ENCODE measurements at places on chromosomes 16 and 17. TPM values are rescaled to one million over a fixed set of nuclear protein-coding genes. Genes with fewer than 3 reads are reported as not detected.
A peak's percentile ranks its signal among the peaks of the same experiment; 100 is the strongest.

DNA sequence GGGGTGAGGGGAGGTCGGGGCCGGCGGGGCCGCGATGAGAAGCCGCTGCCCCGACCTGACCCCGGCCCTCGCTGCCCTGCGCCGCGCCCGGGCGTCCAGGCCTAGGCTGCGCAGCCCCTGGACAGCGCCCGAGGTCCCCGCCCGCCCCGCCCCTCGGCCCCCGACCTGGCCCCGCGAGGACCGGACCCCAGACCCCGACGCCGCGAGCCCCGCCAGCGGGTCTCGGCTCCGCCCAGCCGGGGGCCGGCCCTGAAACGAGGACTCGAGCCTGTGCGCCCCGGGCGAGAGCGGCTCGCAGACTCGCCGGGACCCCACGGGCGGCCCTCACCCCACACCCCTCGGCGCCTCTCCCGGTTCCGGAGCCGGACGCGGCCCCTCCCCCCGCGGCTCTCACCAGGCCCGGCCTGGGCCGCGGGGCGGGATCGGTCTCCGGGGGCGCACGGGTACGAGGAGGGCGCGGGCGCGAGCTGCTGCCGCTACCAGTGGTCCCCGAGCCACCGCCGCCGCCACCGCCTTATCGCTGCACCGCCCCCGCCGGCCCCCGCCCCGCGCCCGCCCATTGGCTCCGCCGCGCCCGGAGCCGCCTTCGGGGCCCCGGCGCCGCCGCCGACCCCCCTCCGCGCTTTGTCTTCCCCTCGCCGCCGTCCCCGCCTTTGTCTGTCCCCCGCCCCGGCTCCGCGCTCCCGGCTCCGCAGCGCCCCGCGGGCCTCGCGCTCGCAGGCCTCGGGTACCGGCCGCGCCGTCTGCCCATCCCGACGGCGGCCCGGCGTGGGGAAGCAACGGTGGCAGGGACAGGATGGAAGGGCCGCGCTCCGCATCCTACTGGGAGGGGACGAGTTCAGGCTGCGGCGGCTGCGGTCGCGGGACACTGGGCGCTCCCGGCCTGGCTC, at the start of gene LIMD2:
TSS of gene LIMD2 (minus strand) at position 488 of the 890 bp plus-strand sequence. CDS start 827 bp downstream, outside the sequence.
- DNase-seq: peak; percentile 97

DNA sequence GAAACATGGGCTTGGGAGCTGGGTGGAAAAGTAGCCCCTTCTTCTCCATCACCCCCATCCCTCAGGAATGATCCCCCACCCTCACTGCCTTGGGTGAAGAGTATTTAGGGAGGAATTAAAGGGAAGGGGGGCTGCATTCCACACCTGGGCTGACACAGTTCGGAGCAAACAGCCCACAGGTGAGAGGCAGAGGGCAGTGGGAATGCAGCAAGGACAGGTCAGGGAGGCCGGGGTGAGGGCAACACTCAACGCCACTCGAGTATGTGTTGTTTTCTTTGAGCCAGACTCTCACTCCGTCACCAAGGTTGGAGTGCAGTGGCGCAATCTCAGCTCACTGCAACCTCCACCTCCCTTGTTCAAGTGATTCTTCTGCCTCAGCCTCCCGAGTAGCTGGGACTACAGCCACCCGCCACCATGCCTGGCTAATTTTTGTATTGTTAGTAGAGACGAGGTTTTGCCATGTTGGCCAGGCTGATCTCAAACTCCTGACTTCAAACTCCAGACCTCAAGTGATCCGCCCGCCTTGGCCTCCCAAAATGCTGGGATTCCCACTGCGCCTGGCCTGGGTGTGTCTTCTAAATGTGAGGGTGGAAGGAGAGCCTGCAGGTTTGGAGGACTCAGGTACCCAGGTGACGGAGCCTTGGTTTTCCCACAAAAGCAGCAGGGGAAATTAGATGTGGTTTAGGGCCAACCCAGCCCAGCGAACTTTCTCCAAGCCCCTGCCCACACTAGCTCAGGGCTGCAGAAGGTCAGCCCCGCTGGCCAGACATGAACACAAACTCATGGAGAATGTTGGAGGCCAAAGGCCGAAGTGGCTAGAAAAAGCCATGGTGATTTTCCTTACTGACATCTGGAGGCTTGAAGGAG, 21.2 kb upstream of the ITGA3 start:
- peak; percentile 38 for DNase-seq

DNA sequence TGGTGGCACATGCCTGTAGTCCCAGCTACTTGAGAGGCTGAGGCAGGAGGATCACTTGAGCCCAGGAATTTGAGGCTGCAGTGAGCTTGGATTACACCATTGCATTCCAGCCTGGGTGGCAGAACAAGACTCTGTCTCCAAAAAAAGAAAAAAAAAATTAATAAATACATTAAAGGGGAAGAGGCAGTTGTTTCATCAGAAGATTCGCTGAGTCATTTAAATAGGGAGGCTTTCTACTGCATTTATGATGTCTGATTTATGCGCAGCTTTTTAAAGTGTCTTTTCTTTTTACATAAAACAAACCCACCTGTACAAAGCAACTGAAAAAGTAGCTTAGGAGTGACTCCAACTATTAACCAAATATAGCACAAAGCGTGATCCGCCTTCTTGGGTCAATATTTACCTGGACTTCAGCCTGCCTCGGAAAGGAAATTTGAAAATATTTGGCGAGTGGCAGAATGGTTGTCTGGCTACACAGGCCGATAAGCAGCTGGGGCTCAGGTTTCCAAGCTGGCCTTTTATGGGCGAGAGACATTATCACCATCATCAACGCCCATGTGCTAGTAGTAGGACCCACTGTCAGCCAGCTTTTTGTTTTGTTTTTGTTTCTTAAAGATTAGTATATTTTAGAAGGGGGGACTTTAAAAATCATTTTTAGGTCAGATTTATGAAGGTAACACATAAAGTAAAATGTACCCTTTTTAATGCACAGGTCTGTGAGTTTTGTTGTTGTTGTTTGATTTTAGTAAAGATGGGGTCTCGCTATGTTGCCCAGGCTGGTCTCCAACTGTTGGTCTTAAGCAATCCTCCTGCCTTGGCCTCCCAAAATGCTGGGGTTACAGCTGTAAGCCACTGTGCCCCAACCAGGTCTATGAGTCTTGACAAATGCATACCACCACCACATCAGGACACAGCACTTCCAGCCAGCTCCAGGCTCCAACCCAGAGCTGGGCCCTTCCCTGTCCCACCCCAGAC, 42.5 kb upstream of the RASD1 start:
- DNase-seq: no peak

DNA sequence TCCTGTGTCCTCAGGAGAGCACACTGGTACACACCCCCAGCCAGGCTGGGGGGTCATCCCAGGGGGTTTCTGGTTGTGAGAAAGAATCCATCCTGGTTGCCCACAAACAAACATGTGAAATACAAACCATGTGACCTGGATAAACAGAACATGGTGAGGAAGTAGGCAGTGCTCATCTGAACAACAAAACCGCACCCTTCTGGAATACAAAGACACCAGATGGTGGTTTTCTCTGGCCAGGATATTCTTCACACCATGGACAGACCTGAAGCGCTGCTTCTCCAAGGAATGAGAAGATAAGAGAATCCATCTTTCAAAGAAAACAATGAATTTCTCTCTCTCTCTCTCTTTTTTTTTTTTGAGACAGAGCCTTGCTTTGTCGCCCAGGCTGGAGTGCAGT, 302.3 kb downstream of the SLC39A11 start:
- no peak for DNase-seq

- peak; percentile 74 for DNase-seq
Observed at GRCh38 chr17:79338152-79338551, 263.5 kb downstream of the ENGASE start.

- no peak for DNase-seq
Observed at GRCh38 chr17:29611351-29612093, 11.2 kb downstream of the CORO6 start.

DNA sequence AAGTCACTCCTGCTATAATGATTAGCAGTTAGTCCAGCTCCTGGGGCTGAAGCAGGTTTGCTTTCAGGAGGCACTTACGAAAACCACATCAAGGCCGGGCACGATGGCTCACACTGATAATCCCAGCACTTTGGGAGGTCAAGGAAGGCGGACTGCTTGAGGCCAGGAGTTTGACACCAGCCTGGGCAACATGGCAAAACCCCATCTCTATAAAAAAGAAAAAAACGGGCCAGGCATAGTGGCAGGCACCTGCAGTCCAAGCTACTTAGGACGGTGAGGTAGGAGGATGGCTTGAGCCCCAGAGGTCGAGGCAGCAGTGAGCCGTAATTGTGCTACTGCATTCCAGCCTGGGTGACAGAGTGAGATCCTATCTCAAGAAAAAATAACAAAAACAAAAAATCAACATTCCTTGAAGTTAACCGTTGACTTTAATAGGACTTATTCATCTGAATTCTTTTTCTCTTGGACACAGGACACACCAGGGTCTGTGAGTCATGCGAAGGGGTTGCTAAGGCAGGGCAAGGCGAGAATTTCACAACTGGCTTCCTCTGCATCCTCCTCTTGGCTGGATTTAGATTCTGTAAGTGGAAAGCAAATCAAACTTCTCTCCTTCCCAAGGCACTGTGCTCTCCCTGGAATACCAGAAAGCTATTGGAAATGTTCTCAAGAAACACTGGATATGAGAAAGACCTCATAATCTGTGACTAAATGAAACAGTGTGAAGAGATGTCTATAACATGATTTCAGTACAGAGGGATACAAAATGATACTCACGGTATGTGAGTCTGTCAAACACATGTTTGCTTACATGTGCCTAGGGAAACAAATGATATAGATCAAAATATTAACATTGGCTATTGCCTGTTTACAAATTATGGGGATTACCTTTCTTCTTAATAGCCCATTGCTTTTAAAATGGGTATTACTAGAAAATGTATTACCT, 99.5 kb downstream of the SYCE1L start:
- DNase-seq: no peak

ZSCAN10 gene
- total RNA-seq: 217 TPM

P4HB gene
- 528 TPM for total RNA-seq

STX1B gene
- total RNA-seq: 4.1 TPM

HOXB6 gene
- not detected for total RNA-seq
